Fibroblast of skin of right quadriceps (primary cell): ENCODE measurements at places on chromosomes 4 and X.
A peak's percentile ranks its signal among the peaks of the same experiment; 100 is the strongest.

DNA sequence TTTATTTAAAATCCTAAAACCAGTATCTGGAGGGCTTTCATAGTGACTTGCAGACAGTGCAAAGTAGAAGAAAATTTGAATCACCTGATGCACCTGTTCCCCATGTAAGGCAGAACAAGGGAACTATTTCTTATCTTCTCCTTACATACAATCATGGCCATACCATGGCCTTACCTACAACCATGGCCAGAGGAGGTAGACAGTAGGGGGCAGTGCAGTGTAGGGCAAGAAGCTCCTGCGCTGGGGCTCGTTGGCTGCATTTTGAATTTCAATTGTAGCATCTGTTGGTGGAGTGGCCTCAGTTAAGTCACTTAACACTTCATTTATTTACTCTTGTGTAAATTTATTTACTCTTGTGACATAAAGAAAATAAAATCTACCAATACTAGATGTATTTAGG lies 33.0 kb downstream of the GALNTL6 start:
- peak; percentile 55 for DNase-seq

GRCh38 chrX:107726816-107727534 lies 48.6 kb downstream of the TSC22D3 start:
- no peak for DNase-seq

- DNase-seq, result no peak
These were observed 21.6 kb downstream of the GK start for GRCh38 chrX:30674799-30675198.

GRCh38 chr4:145453163-145453520 lies 28.5 kb upstream of the SMAD1 start:
- peak; percentile 7 for DNase-seq

DNA sequence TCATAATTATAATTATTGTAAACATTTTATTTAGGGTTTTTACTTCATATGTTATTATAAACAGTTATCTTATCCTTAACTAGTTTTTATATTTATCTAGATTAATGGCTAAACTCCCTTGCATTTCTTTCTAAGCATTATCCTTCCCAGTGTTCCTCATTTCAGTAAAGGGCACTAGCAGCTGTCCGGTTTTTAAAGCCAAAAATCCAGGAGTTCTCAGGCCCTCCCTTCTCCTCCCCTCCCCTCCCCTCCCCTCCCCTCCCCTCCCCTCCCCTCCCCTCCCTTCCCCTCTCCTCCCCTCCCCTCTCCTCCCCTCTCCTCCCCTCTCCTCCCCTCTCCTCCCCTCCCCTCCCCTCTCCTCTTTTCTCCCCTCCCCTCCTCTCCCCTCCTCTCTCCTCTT lies 58.9 kb downstream of the FBXO8 start:
- no peak for DNase-seq

- peak; percentile 89 for DNase-seq
These were observed 162.4 kb upstream of the GPRIN3 start for GRCh38 chr4:89469930-89470375.

DNA sequence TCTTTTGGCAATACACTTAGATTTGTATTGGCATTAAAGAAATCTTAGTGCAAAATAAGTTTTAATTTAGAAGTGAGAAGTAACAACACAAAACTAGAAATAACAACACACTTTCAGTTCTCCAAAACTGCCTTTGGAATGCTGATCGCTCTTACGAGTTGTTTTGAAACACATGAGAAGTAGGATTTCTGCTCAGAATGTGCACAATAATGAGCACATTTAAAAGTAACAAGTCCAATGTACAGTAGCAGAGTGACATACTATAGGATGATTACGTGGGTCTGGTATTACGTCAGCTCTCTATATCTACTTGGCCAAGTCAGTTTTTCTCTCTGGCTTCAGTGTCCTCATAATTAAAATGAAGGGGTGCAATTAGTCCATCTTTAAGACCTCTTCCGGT lies 164.8 kb downstream of the CHM start:
- peak; percentile 2 for DNase-seq

GRCh38 chr4:140642674-140643437 lies 74.1 kb upstream of the UCP1 start:
- no peak for DNase-seq

DNA sequence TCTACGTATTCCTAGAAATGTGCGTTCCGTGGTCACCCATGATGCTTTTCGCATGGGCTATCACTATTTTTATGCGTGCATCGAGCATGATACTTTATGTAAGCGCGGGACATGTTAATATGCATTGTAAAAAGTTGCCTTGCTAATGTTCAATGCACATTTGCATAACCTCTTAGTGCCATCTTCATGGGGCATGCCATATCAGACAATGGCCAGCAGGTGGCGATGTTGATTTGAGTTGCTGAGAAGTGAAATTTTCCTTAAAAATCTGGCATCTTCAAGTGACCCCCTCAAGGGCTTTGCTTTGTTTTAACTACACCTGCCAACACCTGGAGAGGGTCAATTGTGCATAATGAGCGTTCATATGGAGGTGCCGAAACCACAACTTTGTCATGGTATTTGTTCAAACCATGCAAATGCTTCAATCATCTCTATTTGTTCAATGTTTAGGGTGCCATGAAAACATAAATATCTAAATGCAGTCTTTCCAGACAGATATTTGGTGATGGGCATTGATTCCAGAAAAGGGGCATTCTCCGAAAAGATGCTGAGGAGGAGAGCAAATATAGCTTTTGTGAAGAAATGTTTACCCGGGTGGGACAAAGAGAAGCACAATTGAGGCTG lies 833.9 kb upstream of the PRKX start:
- DNase-seq, result peak; percentile 28

GRCh38 chr4:2256156-2256731 lies 5.7 kb downstream of the MXD4 start:
- DNase-seq, result no peak

GRCh38 chr4:183333983-183334382 lies 11.8 kb upstream of the CLDN24 start:
- DNase-seq, result no peak

DNA sequence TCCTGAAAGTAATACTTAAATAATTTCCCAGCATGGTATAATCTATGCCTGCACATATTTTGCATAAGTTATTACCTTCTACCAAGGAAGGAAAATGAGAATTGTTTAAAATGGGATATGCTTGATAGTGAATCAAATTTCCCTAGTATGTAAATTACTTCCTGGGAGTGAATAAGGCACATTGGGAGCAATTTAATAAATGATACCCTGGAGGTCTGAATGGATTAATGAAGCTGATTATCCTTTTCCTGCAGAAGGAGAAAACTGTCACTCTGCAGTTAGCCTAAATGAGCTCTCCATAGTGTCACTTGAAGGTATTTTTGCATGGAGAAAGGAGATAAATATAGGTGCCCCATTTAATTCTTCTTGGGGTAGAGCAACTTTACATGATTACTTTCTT lies 2212.0 kb downstream of the PCDH7 start:
- no peak for DNase-seq

GRCh38 chr4:169410839-169411770 lies 140.3 kb upstream of the SH3RF1 start:
- DNase-seq, result peak; percentile 86

GRCh38 chr4:176189891-176190795 lies 5.2 kb downstream of the SPATA4 start:
- DNase-seq, result peak; percentile 65

DNA sequence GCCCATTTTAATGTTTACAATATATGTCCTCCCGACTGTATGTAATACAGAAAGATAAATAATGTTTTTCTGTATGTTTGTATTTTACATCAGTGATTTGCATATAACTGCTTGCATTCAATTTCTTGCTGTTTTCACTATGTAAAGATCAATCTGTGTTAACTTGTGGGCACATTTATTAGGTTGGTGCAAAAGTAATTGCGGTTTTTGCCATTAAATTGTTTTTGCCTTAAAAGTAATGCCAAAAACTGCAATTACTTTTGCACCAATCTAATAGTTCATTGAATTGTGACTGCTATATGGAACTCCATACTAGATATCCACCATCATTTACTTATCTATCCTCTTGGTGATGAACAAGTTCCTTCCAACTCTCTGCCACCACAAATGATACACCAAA lies 73.9 kb upstream of the SRD5A3 start:
- no peak for DNase-seq

- no peak for DNase-seq
These were observed 47.8 kb downstream of the BEX3 start for GRCh38 chrX:103423955-103424638.

DNA sequence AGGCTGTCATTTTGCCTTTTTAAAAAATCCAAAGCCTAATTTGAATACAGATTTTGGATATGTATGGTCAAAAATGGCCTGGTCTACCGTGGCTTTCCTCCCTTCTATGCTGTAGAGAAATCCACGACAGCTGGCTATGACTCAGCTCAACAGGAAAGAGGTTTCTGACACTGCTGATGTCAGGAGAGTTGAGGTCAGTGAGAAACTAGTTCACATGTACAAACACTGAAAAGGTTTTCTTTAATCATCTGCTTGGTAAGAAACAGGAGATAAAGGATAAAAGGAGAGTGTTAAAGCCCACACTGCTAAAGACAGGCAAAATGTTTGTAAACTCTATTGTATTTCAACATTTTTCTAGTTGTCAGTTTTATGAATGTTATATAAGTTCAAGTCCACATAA lies 113.9 kb downstream of the NYX start:
- peak; percentile 71 for DNase-seq

- no peak for DNase-seq
These were observed 16.5 kb downstream of the HS3ST1 start for GRCh38 chr4:11412211-11412610.

DNA sequence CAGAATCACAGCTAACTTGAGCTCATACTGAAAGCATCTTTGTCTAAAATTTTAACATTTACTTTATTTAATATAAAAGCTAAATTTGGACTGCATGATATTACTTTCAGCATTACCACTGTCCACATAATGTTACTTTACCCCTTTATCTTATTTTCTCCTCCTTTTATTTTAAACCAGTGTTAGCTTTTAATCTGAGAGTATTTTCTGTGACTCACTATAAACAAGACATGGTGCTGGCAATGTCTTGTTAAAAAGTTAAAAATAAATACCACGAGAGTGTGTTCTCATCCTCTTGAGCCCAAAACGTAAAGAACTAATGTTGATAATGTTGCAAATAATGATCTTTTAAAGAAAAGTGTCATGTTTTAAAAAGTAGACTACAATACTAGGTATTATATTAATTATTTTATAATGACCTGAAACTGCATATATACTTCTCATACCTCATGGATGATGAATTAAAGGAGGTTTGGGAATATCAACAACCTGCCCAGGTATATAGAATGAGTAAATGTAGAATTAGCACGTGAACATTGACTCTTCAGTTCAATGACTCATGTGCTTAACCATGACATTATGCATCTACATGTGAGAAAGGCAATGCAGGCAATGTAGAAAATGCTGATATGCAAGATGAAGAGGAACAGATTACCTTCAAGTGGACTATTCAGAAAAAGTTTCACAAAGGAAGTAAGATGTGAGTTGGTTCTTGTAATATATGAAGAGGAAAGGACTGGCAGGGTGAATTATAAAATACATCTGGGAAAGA lies 454.1 kb upstream of the ADGRL3 start:
- no peak for DNase-seq

GRCh38 chrX:110965409-110966090 lies 130.4 kb upstream of the PAK3 start:
- no peak for DNase-seq

DNA sequence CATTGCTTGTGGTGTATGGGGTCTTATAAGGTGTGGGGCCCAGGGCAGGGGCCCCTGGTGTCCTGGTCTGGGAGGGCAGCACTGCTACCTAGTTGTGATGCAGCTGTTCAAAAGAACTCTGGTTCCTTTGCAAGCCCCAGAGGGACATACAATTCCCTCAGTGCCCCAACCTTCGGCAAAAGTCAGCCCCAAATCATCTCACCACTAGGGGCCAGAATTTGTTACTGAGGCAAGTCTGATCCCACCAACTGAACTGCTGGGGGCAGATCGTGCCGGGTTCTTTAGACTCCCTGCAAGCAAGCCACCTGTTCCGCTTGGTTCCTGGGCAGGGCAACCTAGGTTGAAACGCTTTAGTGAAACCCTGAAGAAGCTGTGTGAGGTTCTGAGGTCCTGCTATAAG lies 180.1 kb upstream of the S100G start:
- DNase-seq, result no peak

DNA sequence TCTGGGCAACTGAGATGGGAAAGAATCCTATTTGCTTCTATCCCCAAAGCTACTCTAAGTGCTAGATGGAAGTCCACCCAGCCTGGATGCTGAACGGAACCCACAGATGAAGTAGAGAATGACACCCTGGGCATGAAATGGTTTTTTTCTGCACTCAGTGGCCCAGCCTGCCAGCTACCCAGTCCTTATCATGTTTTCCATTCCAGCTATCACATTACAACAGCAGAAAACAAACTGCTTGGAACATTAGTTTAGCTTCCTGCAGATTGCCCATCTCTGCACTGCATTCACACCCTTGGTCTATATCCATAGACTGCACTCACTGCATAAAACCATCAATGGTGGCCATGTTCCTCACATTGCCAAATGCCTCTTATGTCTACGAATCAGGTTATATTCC lies 79.1 kb downstream of the NYX start:
- DNase-seq, result no peak

- no peak for DNase-seq
These were observed 145.4 kb downstream of the STIM2 start for GRCh38 chr4:27005905-27006590.

DNA sequence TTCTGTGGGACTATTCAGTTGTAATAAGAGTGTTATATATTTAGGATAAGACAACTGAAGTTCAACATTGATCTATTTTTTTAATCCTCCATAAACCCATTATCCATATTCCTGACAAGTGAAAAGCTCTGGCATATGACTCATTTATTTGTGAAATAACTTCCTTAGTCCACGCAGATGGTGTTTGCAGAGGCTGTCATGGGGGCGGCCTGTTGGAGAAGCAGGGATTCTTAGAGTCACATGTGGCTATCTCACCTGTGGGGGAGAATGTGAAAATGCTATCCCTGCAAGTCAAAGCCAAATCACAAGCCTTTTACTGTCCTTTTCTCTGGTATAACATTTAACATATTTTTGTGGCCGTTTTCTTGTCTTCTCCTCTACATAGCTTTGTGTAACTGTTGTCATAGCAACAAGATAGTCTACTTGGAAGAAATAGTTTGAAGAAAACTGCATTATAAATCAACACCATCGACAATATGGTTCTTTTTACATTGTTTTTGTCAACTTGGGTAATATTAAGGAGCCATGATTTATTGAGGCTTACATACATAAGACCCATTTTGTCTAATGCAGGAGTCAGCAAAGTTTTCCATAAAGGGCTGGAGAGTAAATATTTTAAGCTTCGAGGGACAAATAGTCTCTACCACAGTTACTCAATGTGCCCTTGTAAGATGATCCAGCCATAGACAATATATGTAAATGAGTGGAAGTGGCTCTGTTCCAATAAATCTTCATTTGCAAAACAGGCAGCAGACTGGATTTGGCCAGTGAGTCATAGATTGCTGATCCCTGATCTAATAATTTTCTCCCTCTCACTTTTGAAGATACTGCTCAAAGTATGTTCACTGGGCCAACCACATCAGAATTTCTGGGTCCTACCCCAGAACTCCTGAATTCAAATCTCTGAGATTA lies 395.0 kb downstream of the DTHD1 start:
- no peak for DNase-seq

- DNase-seq, result no peak
These were observed 97.2 kb downstream of the BLTP1 start for GRCh38 chr4:122249357-122249756.

GRCh38 chrX:1451251-1451660 lies 1.5 kb downstream of the ASMTL start:
- DNase-seq, result no peak
